ENCODE measurements at places on chromosomes 4 and X.

- peak; percentile 3 for DNase-seq
These were observed 53.9 kb downstream of the ENPP6 start for GRCh38 chr4:184163813-184164212.

DNA sequence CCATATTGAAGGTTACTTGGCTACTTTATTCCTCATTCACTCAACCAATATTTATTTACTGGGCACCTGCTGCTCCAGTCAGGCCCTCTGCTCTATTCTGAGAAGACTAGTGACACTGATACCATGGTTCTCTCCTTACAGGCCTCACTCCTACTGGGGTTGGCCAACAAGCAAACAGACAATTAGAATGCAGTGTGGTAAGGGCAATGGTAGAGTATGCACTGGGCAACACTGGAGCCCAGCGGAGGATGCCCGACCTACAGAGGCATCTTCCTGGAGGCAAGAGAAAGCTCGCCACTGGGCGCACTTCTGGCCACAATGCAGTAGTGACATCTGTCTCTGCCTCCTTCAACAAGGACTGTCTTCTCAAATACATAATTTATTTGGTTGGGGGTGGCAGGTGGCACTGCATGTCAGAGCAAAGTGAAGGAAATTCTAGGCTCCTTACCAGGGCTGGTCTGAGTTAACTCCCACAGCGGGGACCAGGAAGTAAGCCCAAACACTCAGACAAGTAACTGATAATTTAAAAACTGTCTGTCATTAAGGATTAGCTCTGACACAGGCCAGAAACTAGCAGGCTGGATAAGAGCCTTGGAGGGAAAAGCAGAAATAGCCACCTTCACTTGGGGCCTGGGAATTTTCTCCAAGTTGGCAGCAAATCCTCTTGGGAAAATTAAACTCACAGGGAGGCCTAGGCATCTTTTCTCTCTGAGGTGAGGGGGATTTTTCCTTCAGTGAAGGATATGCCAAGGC is 150.7 kb upstream of the EOLA2 start:
- DNase-seq, result no peak

DNA sequence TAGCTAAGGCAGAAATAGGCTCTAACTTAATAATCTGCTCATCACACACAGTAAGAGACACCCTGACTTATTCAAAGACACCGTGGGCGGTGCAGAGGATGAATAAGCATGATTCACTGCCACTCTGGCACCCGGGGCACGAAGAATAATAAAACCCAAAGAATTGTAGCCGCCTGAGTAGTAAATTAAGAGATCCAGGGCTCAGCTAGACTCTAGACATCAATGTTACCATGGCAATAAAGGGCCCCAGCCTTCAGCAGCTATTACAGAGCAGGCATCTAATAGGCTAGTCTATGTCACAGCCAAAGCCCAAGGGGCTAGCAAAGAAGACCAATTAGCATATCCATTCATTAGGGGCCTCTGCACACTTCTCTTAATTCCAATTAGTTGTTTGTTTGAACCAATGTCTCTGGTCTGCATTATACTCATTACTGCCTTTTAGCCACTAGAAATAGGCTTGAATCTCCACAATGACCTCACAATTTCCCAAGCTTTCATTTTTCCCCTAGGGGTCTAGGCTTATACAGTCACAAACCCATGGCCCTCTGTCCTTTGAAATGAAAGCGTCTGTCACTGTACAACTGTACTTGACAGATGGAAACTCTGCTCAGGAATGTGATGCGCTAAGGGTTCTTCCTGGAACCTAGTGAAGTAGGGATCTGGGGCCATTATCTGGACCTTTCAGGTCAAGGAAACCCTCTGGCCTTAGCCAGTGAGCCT is 3.0 kb upstream of the ATP1B4 start:
- peak; percentile 0 for DNase-seq

GRCh38 chr4:113837397-113837796 is 75.9 kb upstream of the CAMK2D start:
- peak; percentile 84 for DNase-seq

DNA sequence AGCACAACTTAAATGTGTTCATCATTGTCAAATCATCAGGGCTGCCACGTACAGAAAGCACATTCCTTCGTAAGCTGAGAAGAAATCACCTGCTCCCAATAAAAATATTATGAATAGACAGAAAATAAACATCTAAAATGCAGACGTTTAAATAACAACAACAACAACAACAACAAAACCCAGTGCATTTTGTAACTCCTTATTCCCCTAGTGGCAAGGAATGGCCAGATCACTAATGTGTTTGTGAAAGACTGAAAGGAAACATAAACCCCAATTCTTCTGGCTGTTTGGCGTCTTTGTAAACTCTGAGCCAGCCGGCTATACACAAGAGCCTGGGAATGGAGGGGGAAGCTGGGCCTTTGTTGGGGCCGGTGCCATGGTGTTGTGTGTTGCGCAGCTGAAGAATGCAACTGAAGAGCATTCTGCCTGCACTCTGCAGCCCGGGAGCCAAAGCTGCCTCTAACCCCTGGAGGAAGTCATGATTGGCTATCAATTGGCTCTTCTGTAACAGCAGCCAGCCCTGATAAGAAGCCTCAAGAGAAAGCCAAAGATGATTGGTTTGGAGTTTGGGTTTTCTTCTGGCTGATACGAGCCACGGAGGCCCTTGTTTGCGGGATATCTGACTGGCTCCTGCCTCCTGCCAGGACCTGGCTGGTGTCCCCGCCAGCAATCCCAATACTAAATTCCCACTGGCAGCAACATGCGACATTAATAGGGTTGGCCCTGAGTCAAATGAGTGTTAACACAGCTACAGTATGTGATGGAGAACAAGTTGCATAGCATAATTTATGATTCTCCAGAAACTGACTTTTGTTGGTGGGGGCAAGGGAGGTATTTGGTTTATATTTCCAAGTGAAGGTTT is 89.7 kb upstream of the TFDP3 start:
- DNase-seq, result no peak

Measured in HFFc6 (cell line).